IPS-NIHi11 (cell line): ENCODE measurements at places on chromosomes 2 and 18.

DNA sequence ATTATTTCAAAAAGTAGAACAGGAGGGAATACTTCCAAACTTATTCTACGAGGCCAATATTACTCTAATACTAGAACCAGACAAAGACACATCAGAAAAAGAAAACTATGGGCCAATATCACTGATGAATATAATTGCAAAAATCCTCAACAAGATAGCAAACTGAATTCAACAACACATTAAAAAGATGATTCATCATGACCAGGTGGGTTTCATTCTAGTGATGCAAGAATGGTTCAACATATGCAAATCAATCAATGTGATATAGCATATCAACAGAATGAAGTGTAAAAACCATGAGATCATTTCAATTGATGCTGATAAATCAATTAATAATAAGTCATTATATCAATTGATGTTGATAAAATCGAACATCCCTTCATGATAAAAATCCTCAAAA lies 22.4 kb upstream of the EML6 start:
- no peak for DNase-seq

- no peak for DNase-seq
Observed at GRCh38 chr2:88331239-88331638, 121.3 kb downstream of the FOXI3 start.

DNA sequence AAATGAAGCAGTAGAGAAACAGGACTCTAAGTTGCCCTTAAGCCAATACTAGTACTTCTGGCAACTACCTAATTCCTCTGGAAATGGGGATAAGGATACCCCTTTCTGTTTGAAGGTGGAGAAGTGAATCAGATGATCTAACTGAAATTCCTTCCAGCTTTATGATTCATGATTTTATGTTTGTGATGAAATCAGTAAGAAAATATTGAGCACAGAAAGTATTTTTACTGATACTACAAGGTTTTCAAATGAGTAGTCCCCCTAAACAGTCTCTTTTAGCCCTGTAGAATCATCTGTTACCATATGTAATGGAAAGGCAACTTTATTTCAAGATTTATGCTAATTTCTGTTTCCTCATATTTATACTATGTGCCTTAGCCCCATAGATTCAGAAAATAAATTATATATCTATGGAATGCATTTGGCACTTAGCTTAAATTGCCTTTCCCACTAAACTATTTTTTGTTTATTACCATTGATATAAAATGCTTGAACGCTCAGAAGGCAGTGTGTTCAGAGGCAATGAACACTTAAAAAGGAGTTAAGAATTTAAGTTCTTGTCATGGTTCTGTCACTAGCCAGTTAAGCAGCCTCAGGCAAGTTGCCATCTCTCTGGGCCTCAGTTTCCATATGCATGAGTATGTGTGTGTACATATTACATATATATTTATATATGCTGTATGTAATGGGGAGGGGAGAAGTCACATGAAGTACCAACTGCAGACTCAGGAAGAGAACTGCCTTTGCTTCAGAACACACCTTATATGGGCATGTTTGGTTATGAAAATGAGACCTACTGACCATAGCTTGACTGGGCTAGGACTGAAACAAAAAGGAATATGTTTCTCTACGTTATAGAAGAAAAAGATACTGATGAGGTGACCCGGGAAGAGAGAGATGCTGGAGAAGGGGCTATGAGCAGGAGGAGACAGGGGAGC lies 97.7 kb downstream of the CDC42EP3 start:
- DNase-seq, result no peak

DNA sequence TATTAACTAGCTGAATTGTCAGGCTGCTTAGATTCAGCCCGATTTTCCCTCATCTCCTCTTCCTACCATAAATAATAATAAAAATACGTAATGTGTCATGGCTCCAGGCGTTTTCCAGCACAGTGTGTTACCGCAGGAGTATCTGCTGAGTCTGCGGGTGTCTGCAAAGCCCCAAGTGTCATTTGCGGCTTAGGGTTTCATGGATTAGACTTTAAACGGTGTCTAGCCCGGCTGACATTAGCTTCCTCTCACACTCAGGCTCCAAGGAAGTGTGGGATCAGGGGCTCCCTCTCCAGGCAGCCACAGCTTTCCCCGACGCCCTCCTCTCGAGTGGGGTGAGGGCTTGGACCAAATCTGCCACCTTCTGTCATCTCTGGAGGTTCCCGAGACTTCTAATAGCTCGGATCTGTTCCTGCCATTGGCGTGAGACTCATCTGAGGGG lies 14.1 kb upstream of the HOXD1 start:
- DNase-seq, result no peak

DNA sequence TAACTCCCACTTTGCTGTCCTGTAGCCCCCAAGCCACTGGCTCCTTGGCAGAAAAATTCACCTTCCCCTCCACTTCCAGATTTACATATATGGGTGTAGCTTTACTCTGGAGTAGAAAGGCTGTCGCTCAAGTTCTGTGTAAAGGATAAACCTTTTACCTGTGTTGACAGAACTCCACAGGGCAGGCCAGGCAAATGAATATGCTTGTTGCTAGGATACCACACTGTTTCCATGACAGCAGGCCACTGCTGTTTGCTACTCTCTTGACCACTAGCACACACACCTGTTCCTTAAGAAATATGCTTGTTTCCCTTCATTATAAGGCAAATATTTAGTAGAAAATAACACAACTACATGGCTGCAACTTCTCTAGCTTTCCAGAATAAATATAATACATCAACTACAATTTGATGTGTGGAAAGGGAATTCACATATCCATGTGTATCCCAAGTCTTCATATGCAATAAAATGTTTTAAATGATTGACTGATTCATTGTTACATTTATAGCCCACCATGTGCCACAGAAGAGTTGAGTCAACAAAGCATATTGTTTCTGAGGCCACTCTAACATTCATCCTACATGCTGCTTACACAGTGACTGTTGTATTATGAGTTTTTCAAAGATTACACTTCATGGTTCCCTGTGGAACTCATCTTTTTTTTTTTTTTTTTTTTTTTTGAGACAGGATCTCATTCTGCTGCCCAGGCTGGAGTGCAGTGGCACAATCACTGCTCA lies 56.2 kb upstream of the ROCK1 start:
- peak; percentile 82 for DNase-seq

DNA sequence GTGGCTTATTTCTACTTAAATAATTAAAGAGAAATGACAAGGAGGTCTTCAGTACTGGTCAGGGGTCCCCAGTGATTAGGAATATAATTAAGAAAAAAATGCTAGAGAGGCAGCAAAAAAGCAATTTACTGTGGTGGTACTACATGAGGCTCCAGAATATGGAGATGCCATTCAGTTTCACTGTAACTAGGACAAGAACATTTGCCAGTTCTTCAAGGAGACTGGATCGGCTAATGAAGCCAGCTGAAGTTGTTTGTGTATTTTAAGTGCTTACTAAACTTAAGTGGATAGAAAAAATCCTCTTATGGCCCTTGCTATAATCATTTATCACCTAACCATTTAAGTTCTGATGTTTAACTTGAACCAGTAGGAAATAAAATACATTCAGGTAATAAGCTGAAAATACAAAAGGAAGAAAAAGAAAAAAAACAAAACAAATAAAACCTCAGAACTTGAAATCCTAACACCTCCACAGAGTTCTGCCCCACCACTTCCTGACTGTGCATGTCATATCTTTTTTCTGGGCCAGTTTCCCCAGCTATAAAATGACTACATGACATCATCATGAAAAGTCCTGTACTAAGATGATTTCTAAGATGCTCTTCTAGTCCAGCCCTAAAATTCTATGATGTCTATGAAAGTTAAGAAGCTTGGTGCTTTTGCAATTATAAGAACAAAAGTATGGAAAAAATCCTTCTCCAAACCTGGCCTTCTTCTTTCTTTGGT lies 98.0 kb downstream of the TRABD2A start:
- DNase-seq, result no peak

DNA sequence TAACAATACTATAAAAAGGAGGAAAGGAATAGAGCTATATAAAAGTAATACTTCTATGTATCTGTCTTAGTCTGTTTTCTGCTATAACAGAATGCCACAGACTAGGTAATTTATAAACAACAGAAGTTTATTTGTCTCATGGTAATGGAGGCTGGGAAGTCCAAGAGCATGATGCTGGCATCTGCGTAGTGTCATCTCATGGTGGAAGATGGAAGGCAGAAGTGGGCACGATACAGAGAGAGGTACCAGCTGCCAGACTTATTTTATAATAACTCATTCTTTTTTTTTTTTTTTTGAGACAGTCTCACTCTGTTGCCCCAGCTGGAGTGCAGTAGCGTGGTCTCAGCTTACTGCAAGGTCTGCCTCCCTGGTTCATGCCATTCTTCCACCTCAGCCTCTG lies 4.3 kb downstream of the DHX57 start:
- DNase-seq, result no peak

DNA sequence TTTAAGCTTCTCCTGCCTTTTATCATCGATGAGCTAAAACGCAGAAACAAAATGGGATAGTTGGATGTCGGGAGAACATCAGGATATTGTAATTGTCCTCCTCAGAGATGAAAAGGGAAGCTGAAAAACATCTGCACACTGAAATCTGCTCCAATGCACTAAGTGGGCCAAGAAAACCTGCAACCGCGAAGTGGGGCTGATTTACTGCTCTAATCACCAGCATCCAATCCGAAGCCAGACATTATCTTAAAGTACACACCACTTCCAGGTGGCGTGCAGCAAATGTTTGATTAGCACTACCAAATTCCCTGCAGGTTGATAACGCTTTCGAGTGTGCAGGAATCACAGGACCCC lies 230.3 kb upstream of the SLC14A2 start:
- no peak for DNase-seq

GRCh38 chr2:236776695-236777251 lies 207.1 kb downstream of the ACKR3 start:
- no peak for DNase-seq

DNA sequence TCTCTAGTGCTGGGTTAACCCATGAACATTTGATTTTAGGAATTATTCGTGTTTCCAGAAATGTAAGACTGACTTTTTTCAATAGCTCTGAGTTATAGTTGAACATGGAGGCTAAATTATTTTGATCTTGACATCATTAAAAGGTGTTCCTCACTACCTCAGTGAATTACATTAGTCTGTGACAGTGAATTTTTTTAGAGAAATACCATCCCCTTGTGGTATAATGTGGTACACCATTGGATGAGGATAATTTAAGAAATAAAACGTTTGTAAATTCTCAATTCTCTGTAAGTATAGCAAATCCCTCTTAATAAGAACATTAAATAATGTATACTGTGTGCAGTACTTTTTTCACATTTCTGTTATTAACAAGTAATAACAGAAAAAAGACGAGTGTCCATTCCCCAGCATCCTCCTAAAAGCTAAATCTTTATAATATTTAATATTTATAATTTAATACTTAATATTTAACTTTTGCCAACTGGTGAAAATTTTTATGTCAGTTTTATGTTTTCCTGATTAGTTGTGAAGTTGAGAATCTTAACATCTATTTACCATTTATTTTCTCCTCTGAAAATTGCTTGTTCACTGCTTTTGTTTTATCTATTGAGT lies 70.3 kb upstream of the CWC22 start:
- peak; percentile 15 for DNase-seq

- DNase-seq, result no peak
Observed at GRCh38 chr2:120545521-120546047, 190.1 kb upstream of the GLI2 start.

- DNase-seq, result no peak
Observed at GRCh38 chr18:49486606-49486952, 455 bp downstream of the C18orf32 start.

- peak; percentile 51 for DNase-seq
Observed at GRCh38 chr2:108377815-108378630, at the start of gene SULT1C4. Gene SULT1C4, plus strand, starts transcription at chr2:108377954. Its CDS starts 384 bp downstream, at chr2:108378338.

GRCh38 chr2:147578529-147578928 lies 266.3 kb upstream of the ACVR2A start:
- DNase-seq, result no peak

DNA sequence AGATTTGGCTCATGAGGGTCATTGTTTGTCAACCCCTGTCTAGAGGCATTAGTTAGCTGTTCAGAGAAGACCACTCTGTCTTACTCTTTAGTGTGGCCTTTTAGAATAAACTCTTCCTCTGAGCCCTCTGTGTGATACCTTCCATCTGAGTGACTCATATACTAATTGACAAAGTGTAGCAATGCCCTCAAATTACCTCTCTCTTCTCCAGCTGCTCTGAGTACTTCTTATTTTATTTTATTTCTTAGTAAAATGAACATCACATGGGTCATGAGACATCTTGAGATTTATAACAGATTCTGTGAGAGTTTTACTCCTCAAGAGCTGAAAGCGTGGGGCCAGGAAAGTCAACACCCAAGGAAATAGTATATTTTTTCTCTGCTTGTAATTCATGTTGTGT lies 67.4 kb downstream of the KCTD18 start:
- DNase-seq, result no peak

DNA sequence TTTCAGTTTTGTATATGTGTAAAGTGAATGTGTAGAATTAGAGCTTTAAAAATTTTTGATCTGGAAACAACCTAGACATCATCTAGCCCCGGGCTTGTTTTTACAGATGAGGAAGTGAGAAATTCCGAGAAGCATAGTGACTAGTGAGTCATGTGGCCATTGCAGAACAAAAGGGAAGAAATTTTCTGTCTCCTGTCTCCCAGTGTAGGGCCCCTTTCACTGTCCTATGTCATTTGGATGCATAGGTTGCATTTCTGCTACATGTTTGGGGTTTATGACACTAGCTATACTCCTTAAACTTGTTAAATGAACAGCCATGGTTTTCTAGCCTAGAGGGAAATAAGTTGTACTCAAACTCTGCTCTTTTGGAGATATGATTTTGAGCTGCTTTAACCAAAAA lies 84.6 kb downstream of the PLCL1 start:
- DNase-seq, result peak; percentile 37

GRCh38 chr2:27320958-27321543 lies 1.8 kb downstream of the MPV17 start:
- DNase-seq, result peak; percentile 71

DNA sequence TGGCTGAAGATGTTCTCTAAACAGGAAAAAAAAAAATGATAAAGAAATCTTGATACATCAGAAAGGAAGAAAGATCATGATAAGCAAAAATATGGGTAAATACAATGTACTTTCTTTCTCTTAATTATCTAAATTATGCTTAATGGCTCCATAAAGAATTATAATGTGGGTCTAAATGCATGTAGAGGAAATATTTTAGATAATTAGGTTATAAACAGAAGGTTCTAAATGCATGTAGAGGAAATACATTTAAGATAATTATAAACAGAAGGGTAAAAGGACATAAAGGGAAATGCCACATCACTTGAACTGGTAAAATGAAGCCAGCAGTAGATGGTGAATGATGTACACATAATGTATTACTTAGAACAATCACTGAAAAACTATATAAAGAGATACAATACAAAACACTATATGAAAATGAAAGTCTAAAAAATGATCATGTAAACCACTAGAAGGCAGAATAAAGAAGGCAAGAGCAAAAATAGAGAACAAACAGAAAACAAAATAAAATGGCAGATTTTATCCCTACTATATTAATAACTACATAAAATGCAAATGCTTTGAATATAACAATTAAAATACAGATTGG lies 308.4 kb upstream of the CDH2 start:
- no peak for DNase-seq

DNA sequence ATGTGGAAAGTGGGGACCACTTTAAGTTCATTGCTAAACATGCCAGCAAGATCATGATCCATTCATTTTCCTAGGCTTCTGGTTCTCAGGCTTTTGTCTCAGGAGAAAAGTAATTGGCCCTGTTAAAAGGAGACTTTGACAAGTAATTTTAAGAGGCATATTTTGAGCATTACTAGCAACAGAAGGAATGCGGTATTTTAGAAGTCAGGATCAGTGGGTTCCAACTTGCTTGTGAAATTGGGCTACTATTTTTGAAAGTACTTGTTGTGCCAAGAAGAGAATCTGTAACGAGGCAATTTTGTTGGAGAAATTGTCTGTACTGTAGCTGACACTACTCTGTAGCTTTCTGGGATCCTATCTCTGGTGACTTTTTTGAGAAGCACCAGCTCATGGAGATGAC lies 59.4 kb downstream of the CERS6 start:
- DNase-seq, result no peak
